ENCODE measurements at places on chromosomes 3 and 15.

GRCh38 chr3:166243511-166243910 is 406.3 kb upstream of the BCHE start:
- no peak for DNase-seq

GRCh38 chr3:110126065-110126464 is 788.7 kb upstream of the DPPA4 start:
- no peak for DNase-seq

- DNase-seq = no peak
Measured at GRCh38 chr15:80266113-80266512, 14.1 kb upstream of the CTXND1 start.

DNA sequence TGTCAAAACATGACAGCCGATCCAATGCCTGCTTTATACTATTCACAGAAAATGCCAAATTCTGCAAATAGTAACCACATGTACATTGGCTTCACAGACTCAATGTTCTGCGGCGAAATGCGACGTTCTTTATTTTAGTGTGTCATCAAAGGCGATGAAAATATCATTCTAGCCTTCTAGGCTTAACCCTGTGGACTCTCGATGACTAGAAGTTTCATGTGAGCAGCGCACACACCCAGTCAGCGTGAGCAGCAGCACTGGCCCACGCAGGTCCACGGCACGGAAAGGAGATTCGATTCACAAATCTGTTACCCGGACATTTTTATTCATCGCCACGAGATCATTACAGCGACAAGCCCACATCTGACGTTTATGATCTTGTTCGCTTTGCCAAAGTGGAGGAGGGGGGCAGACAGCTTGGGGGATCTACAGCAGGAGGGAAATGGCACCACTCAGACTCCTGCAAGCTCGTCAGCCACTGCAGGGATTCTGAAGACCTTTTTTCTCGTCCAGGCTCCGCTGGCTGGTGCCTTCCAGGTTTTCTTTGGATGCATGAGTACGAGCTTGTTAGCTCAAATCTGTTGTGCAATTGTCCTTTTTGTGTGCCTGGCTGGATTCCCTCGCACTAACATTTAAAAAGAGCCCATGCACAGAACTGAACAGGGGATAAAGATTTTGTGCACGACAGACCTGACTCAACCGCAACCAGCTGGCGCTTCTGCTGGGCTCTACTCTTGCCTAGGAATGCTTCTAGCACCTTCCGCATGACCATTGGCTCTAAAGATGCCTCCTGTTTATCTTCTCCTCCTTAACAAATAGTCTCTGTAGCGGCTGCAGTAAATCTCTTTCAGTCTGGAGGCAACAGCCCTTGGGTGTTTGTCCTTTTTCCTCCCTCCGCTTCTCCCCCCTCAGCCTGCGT is 938.4 kb downstream of the MCTP2 start:
- DNase-seq = no peak

DNA sequence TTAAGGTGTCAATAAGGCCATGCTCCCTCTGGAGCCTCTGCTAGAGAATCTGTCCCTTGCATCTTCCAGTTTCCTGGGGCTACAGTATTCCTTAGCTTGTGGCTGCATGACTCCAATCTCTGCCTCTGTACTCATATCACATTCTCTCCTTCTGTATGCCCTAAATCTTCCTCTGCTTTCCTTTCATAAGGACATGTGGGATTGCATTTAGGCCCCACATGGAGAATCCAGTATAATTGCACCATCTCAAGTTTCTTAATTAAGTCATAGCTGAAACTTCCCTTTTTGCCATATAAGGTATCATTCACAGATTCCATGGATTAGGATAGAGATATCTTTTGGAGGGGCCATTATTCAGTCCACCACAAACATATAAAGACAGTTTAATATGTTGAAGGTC is 409.8 kb upstream of the TMCO5A start:
- no peak for DNase-seq

DNA sequence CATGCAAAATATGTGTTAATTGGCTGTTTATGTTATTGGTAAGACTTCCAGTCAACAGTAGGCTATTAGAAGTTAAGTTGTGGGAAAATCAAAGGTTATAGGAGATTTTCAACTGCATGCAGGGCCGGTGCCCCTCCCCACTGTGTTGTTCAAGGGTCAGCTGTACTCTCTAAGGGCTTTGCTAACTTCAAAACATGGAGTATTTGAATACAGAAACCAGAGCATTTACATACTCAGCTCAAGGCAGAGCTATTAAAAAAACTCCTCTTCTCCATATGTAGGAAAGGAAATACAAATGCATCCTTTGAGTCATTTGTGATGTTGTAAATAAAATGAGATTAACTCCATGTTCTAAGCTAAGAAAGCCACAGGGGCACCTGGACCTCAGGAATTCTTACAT is 16.8 kb downstream of the IL17RB start:
- DNase-seq = no peak

- no peak for DNase-seq
Measured at GRCh38 chr3:88291486-88291885, 141.7 kb downstream of the C3orf38 start.

All from GM18507 (cell line).